ENCODE measurements at places on chromosomes 3 and 15. TPM values are rescaled to one million over a fixed set of nuclear protein-coding genes. Genes with fewer than 3 reads are reported as not detected.

- DNase-seq = no peak
Measured at GRCh38 chr3:153103406-153103945, 58.5 kb upstream of the RAP2B start.

TPRG1 gene
- 1.0 TPM for total RNA-seq

RASL12 gene
- total RNA-seq = 0.92 TPM

CHDH gene
- total RNA-seq = 34.0 TPM

GRCh38 chr15:100221471-100222348 lies 120.1 kb downstream of the ADAMTS17 start:
- no peak for DNase-seq

IL16 gene
- total RNA-seq = 6.9 TPM

GRCh38 chr15:69303337-69304181 lies 4.8 kb downstream of the PAQR5 start:
- DNase-seq = no peak

- DNase-seq = no peak
Measured at GRCh38 chr3:15015456-15015855, 49.7 kb downstream of the MRPS25 start.

DNA sequence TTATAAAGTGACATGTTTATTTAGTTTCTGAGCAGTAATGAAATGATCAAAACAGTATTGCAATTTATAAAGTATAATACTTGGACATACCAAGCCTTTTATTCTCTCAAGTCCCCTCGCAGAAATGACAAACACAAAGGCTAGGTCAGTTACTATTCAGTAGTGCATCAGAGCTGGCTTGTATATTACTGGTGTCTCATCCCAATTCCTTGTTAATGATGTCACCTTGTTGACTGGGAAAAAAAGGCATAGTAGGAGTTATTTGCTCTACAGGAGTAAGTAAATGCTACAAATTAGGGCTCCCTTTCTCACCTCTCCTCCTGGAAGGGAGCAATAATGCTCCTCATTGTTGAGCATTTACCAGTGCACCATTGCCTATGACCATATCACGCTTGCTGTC lies 317.6 kb downstream of the CHL1 start:
- DNase-seq = no peak

MUC4 gene
- not detected for total RNA-seq

GHSR gene
- not detected for total RNA-seq

- no peak for DNase-seq
Measured at GRCh38 chr15:81087694-81088093, 46.4 kb upstream of the CFAP161 start.

HIGD2B gene
- not detected for total RNA-seq

GRCh38 chr3:14082108-14082657 lies 42.5 kb downstream of the CHCHD4 start:
- no peak for DNase-seq

SCG5 gene
- total RNA-seq = 12.6 TPM

IGSF10 gene
- 0.65 TPM for total RNA-seq

DNA sequence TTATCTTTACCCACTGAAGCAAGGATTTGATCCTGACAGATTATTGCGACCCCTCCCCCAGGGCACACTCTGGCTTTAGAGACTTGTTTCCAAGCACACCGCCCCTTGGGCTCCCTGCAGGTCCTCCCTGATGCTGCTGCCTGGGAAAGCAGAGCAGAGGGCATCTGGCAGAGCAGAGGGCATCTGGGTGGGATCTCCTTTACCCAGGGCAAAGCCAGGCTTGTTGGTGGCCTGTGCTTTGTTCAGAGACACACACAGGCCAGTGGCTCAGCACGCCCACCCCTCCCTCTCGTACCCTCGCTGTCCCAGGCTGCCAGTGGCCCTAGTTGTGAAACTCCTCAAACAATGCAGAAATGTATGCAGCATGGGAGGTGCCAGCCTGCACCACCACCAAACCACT lies 4.8 kb downstream of the KLF13 start:
- DNase-seq = no peak
